ENCODE measurements at places on chromosomes 7 and 10. TPM values are rescaled to one million over a fixed set of nuclear protein-coding genes. Genes with fewer than 3 reads are reported as not detected.

Gene CFAP70
- polyA plus RNA-seq, result 0.82 TPM

Gene ADRA2A
- polyA plus RNA-seq, result not detected

Gene PPP1R17
- not detected for polyA plus RNA-seq

Gene ARMS2
- not detected for polyA plus RNA-seq

Gene LEP
- not detected for polyA plus RNA-seq

Gene ZPBP
- not detected for polyA plus RNA-seq

Gene SLC18A3
- not detected for polyA plus RNA-seq

Gene TMEM168
- polyA plus RNA-seq, result 5.9 TPM

Gene CCAR1
- polyA plus RNA-seq, result 51.9 TPM

Gene CELF2
- 122 TPM for polyA plus RNA-seq

Gene CABCOCO1
- not detected for polyA plus RNA-seq

Gene PTPRN2
- 1.9 TPM for polyA plus RNA-seq

Gene IPMK
- 1.2 TPM for polyA plus RNA-seq

Gene IRF5
- polyA plus RNA-seq, result 14.4 TPM

Gene SPDYE2B
- not detected for polyA plus RNA-seq

Gene STEAP1B
- polyA plus RNA-seq, result not detected

Gene GSTO2
- polyA plus RNA-seq, result 0.94 TPM

Gene CYP2E1
- 0.30 TPM for polyA plus RNA-seq

Gene HTRA1
- 0.21 TPM for polyA plus RNA-seq

Gene SPDYE16
- polyA plus RNA-seq, result 0.21 TPM

Gene NPFFR1
- not detected for polyA plus RNA-seq

Gene SAP25
- polyA plus RNA-seq, result not detected

Gene GRM3
- polyA plus RNA-seq, result not detected

Gene PRTFDC1
- 0.39 TPM for polyA plus RNA-seq

Gene FFAR4
- polyA plus RNA-seq, result not detected

Gene TMEM213
- not detected for polyA plus RNA-seq

Gene INA
- not detected for polyA plus RNA-seq

Gene PILRA
- polyA plus RNA-seq, result not detected

Gene NPY
- polyA plus RNA-seq, result not detected

Gene UTF1
- polyA plus RNA-seq, result not detected

Gene CYP2C9
- not detected for polyA plus RNA-seq

Gene NFE2L3
- polyA plus RNA-seq, result 9.6 TPM

Gene STK31
- not detected for polyA plus RNA-seq

Gene PVRIG
- polyA plus RNA-seq, result 68.2 TPM

Gene ANXA8
- not detected for polyA plus RNA-seq

Gene LBX1
- not detected for polyA plus RNA-seq

Gene CCDC172
- polyA plus RNA-seq, result not detected

Gene STRA8
- polyA plus RNA-seq, result not detected

Gene CLRN3
- polyA plus RNA-seq, result not detected

Gene PRLHR
- not detected for polyA plus RNA-seq

Gene AKR1C4
- not detected for polyA plus RNA-seq

Gene CALML3
- not detected for polyA plus RNA-seq

Gene ASAH2B
- 1.9 TPM for polyA plus RNA-seq

Gene CAPZA2
- polyA plus RNA-seq, result 307 TPM

Gene SPDYE6
- 0.14 TPM for polyA plus RNA-seq

Gene HTR5A
- not detected for polyA plus RNA-seq
